ENCODE measurements at places on chromosomes 6 and 20.

DNA sequence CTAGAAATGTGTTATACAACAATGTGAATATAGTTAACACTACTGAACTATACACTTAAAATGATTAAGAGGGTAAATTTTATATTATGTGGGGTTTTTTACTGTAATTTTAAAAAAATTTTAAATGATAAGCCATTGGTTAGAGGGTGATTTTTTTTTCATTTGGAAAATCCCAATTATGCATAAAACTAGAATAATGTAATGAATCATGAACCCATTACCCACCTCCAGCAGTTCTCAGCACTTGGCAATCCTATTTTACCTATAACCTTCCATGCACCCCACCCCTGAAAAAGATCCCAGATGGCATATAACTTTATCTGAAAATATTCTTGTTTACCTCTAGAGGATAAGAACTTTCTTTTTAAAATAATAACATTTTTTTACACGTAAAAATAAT is 13.7 kb downstream of the KIF3B start:
- no peak for DNase-seq

DNA sequence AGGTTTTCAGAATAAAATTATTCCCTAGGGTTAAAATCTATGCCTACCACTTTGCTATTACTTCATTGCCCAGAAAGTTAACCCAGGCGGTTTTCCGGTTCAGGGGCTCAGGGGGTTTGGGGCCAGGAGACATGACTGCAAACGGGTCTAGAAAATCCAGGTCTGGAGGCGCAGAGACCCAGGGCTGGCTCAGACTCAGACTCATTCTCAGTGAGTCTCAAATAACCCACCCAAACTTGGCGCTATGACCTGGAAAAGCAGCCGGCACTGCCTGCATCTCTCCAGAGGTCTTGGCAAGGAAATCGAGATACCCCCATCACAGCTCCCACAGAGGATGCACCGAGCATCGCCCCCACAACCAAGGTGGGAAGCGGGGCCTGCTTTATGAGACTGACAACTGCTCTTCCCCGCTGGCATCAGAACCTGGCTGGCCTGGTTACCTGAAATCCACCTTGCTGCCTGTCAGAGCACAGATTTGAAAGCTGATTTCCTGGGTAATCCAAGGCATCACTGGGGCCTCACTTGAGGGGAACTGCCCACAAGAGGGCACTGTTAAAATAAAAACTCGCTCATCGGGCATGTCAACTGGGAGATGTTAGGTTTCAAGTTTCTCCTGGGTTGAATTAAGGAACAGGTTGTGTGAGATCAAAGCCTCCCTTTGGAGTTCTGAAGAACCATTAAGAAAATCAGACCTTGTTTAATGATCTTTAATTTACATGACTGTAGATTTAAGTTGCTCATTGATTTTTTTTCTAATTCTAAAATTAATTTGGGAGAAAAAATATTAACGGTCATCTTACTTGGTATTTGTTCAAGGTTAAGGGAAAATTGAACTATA is 55.1 kb downstream of the KIF16B start:
- no peak for DNase-seq

DNA sequence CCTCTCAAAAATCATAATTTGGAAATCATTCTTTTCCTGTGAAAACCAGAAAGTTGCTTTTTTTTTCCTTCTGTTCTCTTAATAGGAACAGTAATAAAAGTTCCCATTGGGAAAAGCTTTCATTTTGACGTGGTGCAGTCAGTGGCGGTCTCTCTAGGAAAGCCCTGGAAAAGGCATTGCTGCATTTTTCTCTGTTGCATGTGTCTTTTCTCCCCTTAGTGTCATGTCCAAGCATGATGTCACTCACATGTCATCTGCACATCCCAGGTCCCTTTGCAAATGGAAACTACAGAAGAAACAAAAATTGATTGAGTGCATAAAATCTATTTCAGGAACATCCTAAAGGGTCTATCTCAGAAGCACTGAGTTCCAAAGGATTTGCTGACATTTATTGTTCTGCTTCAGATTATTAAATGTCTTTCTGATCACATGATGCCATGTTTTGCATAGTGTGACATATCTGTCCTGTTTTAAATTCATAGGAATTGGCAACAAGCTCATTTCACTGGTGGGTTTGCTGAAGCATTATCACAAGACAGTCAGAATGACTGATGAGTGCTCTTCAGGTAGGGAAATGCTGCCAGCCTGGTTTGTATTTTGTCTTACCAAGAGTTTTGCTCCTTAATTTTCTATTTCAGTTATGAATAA is 208.7 kb downstream of the SOX4 start:
- no peak for DNase-seq

DNA sequence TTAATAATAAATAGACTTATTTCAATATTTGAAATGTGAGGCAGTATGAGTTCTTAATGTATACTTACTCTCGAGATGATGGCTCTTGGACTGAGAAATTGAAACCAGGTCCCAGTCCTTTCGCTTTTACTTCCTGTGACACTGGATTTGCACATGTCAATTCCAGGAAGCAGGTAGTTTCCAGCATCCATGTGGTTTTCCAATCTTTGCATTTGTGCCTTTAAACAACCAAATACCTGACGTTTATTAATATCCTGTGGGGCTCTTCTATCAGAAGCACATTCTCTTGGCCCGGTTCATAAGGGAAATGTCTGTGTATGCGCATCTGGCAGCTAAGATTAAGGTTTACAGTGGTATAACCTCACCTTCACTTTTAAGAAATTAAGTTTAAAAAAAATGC is 13.1 kb downstream of the UTRN start:
- no peak for DNase-seq

DNA sequence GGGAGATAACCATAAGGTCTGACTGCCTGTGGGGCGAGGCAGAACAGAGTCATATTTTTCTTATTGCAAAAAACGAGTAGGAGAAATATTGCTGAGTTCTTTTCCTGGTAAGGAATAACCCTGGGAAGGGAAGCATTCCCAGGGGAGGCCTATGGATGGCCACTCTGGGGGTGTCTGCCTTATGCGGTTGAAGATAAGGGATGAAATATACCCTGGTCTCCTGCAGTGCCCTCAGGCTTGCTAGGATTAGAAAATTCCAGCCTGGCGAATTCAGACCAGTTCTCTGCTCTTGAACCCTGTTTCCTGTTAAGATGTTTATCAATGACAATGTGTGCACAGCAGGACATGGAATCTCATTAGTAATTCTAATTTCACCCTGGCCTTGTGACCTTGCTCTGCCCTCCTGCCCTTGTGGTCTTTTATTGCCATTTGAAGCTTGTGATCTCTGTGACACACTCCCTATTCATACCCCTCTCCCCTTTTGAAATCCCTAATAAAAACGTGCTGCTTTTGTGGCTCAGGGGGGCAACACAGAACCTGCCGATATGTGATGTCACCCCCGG is 491.1 kb upstream of the EYS start:
- no peak for DNase-seq

GRCh38 chr6:104860221-104860620 is 502 bp upstream of the HACE1 start:
- DNase-seq = no peak

- peak; percentile 64 for DNase-seq
Observed at GRCh38 chr6:31769684-31770371, 7.3 kb downstream of the VWA7 start.

DNA sequence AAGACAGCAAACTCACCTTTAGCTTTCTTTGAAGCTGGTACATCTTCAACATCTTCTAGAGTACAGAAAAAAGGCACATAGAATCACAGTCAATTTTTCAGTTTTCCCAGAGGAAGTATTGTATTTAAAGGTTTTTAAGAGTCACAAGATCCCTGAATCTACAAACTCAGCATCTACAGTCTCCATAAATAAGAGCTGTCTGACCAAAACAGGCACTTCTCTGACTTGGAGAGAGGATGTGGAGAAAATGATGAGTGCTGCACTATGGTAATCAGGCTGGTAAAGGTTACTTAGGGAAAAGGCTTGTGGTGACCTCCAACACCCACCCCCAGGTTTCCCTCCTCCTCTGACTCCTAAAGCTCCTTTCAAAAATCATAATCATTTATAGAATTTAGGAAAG is 228.0 kb downstream of the CLVS2 start:
- no peak for DNase-seq

DNA sequence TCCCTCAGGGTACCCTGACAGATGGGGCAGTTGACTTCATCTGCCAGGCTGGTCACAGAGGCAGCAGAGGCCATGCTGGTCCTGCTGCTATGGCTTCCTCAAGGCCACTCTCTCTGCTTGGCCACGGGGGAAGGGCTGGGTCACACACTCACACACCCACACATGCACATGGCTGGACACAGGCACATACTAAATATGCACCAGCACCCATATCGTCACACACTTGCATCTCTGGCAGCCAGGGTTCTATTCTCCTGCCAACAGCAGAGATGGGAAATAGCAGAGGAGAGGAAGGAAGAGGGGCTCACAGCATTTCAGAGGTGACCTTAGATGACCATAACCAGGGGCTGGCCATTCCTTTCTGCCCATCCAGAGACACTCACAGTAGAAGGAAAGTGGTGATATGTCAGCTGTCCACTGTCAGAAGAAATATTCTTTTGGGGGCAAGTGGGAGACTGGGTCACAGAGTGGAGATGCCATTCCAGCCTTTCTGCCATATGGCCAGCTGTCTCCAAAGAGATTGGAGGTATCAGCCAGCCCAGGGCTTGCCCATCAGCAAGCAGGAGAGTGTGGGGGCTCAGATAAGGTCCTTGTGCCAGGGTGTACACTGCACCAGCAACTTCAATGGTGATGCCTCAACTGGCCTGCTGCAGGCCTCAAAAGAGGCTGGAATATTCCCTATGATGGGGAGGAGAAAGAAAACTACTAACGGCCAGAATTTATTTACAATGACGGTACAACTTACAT is at the start of gene TRIM10:
Gene TRIM10 (minus strand): TSS at position 427 of the 747 bp plus-strand sequence. CDS start 353 bp downstream, at position 74.
- no peak for DNase-seq

- no peak for DNase-seq
Observed at GRCh38 chr20:47740862-47741184, 44.5 kb downstream of the SULF2 start.

DNA sequence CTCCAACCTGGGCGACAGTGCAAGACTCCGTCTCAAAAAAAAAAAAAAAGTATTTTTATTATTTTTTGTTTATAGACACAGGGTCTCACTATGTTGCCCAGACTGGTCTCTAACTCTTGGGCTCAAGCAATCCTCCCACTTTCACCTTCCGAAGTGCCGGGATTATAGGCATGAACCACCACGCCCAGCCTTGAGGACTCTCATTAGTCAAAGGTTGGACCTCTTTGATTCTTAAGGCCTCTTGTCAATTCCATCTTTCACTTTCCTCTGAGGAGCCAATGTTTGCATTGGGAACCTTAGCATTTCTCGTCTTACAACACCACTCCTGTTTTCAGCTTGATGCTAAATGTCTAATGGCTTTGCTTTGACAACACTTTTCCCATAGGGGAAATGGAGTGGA is 16.1 kb upstream of the CDK19 start:
- DNase-seq = no peak

DNA sequence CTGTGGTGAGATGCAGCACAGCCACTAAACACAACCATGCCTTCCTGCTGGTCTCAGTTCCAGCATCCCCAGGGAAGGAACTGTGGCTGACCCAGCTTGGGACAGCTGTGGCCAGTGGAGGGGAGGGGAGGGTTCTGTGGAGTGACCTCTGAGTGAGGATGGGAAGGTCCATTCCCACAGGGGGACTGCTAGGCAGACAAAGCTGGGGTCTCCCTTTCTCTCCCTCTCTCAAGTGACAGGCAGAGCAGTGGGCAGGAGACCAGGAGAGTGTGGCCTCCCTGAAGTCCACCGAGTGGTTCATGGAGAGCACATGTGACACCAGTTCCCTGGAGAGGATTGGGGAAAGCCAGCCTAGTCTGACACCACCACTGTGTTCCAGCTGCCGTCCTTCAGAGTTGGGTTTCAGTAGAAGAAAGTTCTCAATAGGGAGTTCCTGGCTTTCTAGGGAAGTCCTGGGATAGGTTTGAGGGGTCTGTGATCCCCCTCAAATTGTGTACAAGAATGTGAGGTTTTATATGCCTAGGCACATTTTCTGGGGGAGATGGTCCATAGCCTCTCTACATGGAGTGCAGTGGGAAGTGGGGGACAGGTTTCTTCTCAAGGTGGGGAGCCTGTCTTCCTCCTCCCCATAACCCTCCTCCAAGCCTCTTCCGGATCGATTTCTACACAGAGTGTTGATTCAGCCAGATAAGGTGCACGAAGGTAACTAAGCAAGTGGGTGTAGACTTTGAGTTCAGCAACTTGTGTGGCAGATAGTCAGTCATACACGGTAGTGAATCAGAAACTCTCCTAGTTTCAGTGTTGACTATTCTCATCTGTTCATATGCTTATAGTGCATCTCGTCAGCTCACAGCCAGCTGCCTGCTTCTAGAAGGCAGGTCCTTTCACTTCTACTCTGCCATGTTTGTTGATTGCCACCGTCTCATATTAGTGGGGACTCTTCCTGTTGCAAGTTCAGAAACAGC is 18.9 kb downstream of the MANBAL start:
- no peak for DNase-seq

DNA sequence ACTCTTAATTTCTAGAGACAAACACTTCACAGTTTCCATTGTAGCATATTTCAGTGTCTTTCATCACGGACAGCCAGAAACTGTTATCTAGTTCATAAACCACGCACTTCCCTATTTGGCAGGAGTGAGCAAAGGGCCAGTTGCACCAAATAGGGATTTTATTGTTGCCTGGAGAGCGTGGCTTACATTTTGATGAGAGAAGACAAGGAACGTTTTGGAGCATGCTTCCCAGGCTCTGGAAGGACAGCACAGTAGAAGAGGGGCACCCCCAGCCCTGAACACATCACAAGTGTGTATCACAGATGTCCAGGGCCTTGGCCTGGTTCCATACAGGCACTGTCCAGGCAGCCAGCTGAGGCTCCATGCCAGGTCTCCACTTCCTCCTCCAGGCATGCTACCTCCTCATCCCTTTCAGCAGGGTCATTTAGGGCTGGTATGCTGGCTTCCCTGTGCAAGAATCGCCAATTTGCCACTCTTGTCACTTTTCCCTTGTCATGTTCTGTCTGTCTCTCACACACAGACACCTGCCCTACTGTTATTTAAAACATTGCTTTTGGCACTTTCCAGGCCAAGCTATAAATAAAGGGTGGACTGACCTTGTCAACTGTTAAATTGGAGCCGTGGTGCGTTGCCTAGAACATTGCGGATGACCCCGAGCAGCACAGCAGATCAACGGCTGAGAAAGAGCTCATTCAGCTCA is 235.0 kb upstream of the GMDS start:
- no peak for DNase-seq

- no peak for DNase-seq
Observed at GRCh38 chr6:3535776-3536435, 79.1 kb upstream of the SLC22A23 start.

GRCh38 chr20:64093013-64093503 is 8.9 kb upstream of the LKAAEAR1 start:
- no peak for DNase-seq

- DNase-seq = no peak
Observed at GRCh38 chr20:57124366-57124765, 142.1 kb downstream of the BMP7 start.

DNA sequence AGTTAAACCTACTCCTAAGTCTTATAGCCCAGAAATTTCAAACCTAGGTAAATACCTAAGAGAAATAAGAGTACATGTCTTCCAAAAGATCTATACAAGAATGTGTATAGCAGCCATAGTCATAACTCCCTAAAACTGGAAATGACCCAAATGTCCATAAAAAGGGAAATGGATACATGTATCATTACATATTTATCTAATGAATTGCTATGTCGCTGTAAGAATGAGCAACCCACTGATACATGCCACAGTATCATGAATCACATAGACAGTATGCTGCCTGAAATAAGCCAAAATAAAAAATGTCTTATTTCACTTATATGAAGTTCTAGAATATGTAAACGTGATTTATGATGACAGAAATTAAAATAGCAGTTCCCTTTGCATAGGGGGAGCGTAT is 679.5 kb downstream of the MAFB start:
- no peak for DNase-seq
